AG10803 (cell line): ENCODE measurements at places on chromosomes 6 and 20.
A peak's percentile ranks its signal among the peaks of the same experiment; 100 is the strongest.

GRCh38 chr6:18011287-18011686 is 23.9 kb upstream of the KIF13A start:
- no peak for DNase-seq

DNA sequence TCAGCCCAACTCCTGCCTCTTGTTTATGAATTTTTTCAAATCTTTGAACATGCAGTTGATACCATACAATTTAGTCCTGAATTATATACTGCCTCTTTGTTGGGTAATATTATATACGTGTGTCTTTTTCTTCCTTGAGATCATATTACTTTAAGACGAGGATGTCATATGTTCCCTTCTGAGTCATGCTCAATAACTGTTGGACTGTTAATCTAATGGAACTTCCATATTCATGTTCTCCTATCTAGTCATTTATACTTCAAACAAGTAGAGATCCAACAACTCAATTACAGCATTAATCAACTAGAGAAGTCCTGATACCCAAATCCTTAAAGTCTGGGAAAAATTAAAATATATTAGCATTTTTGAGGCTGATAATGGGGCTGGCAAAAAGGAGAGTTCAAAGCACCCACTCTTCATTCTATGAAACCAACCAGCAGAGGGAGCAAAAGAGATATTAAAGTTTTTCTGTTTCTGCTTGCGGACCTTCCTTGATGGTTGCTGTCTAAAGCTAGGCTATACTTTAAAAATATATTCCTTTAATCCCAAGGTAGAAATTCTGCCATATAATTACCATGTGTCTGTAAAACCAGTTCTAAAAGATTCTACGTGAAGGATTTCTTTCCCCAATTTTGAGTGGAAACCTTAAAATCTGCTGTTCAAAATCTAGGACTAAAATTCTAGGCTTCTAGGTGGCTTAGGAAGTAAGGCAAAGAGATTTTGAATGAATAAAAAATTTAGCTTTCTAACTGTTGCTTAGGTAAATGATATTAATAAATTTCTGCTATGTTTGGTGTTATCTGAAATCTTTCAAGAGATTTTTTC is 498.9 kb downstream of the BCKDHB start:
- peak; percentile 25 for DNase-seq

GRCh38 chr6:24743265-24743943 is 24.4 kb upstream of the C6orf62 start:
- DNase-seq: peak; percentile 95

- DNase-seq: peak; percentile 85
These were observed 77.5 kb downstream of the FKBP5 start for GRCh38 chr6:35611240-35611639.

DNA sequence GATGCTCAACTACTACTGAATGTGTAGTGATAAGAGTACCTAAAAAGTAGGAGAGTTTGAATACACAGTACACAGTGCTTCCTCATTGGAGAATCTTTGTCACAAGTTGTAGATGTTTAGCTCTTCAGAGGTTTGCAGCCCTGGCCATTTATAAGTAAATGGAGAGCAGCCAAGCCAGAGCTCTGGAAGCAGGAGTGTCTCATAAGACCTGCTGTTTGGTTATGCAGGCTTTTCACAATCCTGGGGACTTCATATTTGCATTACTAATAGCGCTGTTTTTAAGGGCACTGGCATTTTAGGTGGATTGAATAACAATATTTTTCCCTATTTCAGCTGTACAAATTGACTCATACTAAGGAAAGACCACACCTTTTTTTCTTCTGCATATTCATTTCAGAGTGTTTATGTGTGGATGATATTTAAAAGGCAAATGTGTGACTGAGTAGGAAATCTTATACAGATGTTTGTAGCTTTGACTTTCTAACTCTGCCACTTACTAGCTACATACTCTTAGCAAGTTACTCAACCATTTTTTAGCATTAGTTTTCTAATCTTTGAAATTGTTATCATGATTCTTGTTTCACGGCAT is 730.5 kb upstream of the MAP3K7 start:
- no peak for DNase-seq

- DNase-seq: no peak
These were observed 81.6 kb downstream of the PXDC1 start for GRCh38 chr6:3669916-3670315.

- DNase-seq: peak; percentile 74
These were observed 87.1 kb upstream of the GJE1 start for GRCh38 chr6:142045380-142046278.

- DNase-seq: no peak
These were observed 108.4 kb upstream of the PRSS16 start for GRCh38 chr6:27138837-27139755.

DNA sequence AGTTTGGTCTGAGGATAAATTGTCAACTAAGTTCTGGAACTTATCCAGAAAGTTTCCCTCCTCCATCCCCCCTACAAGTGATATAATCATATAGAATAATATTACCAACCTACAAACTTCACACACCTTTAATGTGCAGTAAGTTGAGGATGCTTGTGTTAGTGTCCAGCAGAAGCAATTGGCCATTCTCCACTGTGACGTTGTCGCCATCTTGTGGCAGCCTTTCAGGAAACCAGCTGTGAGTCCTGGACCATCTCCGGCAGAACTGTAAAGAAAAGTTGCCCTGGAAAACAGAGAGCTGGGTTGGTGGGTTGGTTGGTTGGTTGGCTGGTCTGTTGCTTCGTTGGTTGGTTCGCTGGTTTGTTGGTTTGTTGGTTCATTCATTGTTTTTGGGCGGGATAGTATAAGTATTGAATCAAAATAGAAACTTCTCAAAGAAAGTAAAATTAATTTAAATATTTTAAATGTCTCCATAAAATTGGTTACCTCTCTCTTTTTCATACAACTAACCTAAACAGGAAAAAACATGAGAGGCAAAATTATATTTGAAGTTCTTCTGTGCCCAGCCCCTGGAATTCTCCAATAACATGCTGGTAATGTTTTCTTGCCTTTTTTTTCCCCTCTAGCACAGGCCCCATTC is 127.5 kb downstream of the PKHD1 start:
- DNase-seq: peak; percentile 59

GRCh38 chr6:52516269-52516668 is 60.6 kb downstream of the TRAM2 start:
- DNase-seq: no peak

DNA sequence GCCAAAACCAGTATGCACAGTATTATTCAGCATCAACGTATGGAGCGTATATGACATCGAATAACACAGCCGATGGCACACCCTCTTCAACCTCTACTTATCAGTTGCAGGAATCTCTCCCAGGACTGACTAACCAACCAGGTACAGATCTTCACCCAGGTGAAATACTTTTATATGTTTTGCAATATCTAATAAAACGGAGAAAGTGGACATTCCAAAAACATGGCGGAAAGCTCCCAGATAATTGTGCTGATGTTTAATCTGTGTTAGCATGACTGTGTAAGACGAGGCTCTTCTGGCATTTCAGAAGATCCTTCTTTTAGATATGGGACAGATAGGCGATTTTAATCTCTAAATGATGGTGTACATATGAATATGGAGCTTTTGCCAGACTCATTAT is 227.4 kb downstream of the EYA4 start:
- no peak for DNase-seq

GRCh38 chr6:9408402-9409117 is 973.2 kb upstream of the SLC35B3 start:
- no peak for DNase-seq

DNA sequence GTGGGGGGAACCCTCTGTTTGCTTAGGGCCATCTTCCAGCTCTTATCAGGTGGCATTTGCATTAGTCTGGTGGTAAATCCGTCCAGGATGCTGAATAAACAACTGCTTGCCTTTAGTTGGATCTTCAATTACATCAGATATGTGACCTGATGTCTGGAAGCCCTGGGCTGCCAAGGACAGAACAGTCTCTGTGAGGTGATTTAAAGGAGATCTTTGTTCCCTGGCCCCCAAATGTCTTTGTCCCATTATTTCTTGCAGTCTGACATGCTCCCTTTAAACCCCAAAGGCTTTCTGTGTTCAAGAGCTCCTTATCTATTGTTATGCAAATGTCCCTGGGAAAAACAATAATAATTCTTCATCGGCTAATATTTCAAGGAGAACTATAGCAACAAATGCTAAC is 84.6 kb upstream of the SPTLC3 start:
- no peak for DNase-seq

DNA sequence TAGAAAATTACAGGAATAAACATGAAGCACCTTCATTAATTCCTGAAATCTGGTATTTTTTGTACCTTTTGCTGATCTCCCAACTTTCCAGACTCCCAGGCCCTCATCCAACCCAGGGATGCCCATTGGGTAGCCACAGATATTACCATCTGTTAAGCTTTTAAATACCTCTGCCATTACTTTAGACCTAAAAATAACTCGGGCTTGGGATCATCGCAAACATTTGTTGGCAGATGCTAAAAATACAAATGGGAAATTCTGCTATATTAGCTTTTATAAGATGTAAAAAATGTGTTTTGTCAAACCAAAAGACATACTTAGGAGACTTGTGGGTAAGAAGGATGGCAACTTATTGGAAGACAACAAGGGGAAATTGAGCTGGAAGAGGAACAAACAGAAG is 376.1 kb downstream of the CENPW start:
- peak; percentile 72 for DNase-seq

DNA sequence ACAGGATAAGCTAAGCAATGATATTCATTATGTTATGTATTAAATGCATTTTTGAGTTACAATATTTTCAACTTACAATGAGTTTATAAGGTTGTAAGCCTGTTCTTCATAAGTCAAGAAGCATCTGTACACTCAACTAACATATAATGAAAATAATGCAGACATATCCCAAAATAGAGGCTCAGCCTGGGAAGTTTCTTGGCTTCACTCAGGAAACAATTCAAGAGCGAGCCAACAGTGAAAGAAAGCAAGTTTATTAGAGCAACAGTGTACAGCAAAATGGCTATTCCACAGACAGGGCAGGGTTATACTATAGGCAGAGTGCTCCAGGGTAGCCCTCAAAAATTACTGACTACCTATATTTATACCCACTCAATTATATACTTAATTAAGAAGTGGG is 1581.8 kb downstream of the HACE1 start:
- DNase-seq: no peak

GRCh38 chr6:27286141-27286540 is 25.9 kb downstream of the POM121L2 start:
- DNase-seq: no peak

DNA sequence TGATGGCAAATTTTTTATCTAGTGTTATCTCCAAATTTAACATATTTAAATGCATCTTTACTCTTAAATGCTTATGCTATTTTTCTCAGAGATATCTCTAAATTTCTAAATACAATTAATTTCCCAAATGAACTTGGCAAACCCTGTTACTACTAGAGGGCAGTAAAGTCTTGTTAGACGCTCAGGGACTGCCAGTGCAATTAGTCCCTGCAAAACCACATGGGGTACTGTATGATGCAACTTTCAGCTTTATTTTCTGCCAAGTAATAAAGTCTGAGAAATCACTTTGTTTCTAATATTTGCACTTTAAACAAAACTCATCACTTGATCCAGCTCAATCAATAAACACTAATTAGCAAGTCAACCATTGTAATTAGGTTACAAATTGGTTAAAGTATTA is 76.0 kb upstream of the ADGRB3 start:
- no peak for DNase-seq

DNA sequence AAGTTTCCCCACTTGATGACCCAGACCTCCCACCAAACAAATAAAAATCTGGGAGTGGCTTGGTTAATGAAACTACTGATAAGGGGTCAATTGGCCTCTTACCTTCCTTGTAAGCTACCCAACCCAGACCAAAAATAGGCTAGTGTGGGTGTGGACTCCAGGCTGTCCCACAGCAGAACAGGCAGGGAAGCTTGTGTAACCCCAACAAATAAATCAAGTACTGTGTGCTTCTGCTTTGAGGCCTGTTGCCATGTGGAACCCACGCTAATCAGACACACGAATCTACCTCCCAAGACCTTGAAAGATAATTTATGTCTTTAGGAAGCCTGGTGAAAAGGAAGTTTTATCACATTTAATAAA is 33.7 kb upstream of the PAQR8 start:
- DNase-seq: no peak

- peak; percentile 17 for DNase-seq
These were observed 121.1 kb upstream of the COL21A1 start for GRCh38 chr6:56368491-56368890.

DNA sequence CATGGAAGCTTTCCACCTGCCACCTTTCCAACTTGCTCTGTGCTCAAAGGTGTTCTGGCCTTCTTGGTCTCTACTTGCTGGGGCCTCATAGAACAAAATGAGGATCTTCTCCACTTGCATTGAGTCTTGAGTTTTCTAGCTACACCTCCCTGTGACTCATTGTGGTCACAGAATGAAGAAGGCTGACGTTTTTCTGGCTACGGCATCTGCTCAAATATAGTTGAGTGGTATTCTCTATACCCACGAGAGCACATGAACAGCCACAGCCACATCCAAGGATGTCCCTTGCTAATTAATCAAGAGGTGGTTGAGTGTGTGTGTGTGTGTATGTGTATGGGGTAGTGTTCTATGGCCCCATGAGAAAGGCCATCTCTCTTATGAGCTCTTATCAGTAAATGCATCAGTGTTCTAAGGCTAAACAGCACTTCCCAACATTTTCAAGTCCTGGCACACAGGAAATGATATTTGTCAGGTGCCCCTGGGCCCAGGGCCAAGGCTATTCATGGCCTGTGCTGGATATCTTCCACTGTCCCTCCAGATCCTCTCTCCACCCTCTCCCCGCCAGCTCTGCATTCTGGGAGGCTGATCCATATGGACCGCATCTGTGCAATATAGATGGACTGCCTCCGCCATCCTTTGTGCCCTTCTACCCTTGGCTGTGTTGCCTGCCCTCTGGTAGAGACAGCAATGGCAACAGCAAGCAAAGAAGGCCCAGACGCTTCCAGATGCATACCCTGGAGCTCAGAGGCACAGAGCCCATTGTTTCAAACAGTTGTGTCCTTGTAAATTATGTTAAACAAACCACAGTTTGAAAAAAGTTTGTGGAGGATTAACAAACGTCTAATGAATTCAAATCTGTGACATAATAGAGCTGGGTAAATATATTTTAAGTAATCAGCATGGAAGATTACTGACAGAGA is 150.2 kb downstream of the LRFN2 start:
- no peak for DNase-seq

GRCh38 chr6:167140589-167141474 is 16.9 kb downstream of the GPR31 start:
- DNase-seq: no peak

DNA sequence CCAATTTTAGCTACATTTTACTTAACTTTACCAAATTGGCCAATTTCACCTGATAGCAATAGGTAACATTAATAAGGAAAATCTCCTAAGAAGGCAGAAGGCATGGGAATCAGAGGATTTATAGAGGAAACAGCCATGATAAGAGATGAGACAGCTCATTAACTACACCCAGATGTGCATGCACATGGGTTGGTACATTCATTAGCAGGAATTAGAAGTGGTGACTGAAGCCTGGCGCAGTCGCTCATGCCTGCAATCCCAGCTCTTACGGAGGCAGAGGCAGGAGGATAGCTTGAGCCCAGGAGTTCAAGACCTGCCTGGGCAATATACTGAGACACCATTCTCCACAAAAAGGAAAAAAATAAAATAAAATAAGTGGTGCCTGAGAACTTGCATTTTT is 173.5 kb downstream of the COL9A1 start:
- no peak for DNase-seq
